ENCODE measurements at places on chromosomes 2 and 18.

GRCh38 chr18:65751155-65752085 is 608 bp downstream of the CDH7 start:
- no peak for DNase-seq

GRCh38 chr2:137930146-137930545 is 34.1 kb upstream of the HNMT start:
- DNase-seq = no peak

DNA sequence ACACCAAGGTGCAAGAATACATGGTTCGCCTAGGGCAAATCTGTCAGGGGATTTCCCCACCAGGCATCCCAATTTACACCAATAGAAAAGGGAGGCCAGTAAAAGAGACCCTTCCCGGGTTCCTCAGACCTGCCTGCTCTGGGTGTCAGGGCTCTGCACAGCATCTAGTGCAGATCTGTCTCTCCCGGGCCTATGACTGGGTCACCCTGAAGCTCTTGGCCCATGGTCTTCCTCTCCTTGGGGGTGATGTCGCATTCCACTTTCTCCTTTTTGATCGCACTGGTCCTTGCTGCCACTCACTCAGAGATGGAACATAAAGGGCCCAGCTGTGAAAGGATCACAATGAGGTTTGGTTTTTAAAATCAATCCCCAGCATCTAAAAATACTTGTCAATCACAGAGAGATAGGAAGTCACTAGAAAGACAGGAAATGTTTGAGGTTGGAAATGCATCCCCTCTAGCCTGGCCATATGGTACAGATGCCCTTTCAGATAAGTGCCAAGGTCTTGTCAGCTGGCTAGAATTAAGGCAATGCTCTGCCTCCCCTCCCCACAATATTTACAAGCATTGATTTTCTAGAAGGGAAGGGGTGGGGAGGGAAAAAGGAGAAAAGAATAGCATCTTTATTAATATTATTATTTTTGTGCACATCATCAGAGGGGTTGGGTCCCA is 34.9 kb upstream of the AFTPH start:
- DNase-seq = no peak

- no peak for DNase-seq
These were observed at the start of gene APCDD1 for GRCh38 chr18:10453806-10454680. Gene APCDD1, plus strand, starts transcription at chr18:10454635. Its CDS starts 347 bp downstream, at chr18:10454982.

GRCh38 chr2:212863185-212863588 is 288.2 kb downstream of the IKZF2 start:
- no peak for DNase-seq

DNA sequence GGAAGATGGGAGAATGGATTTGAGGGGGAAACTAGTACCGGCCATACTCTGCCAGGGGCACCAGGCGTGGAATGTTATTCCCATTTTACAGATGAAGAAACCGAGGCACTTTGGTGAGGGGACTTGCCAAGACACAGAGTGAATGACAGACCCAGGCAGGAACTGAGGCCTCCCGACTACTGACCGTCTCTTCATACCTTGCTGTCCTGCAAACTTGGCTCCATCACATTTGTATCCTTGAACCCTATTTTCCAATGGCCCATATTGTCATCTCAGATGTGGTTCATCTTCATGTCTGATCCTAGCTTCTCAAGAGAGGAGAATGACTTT is 6.2 kb upstream of the TFCP2L1 start:
- no peak for DNase-seq

- DNase-seq = no peak
These were observed 217.2 kb upstream of the KCNJ3 start for GRCh38 chr2:154481336-154481735.

- no peak for DNase-seq
These were observed 64.9 kb downstream of the AFF3 start for GRCh38 chr2:100077456-100077855.

DNA sequence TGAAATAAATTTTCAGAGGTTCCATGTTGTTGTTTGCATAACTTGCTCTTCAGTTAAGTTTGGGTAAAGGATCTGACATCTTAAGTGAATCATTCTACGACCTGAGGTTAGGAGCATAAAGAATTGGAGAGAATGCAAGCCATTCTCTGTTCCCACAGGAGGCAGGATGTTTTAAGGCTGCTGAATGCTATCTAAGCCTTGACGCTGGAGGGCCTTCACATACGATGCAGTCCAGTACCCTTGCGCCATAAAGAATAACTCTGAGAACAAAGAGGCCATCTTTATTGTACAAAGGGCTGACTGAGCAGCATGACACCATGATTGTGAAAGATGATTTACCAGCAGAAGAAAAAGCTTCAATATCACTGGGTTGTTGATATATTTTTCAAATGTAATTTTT is 198.4 kb downstream of the NYAP2 start:
- no peak for DNase-seq

- no peak for DNase-seq
These were observed 634 bp downstream of the SPATS2L start for GRCh38 chr2:200306931-200307723.

DNA sequence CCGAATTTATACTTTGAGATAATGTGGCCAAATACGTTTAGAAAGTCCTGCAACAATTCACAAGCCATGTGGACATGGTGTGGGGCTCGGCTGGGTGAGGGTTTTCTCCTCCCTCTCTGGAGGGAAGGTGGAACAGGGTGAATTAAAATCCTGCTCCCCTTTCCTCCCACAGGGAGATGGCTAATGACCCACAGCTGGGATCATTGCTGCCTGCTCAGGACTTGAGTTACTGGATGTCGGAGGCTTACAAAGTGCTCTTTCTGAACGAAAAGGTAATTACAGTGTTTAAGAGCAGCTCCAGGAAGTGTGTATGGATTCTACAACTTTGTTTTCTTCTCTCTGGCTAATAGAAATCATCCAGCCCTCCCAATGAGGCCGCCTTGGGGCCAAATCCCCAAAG is 97.9 kb upstream of the ALKAL2 start:
- DNase-seq = no peak

DNA sequence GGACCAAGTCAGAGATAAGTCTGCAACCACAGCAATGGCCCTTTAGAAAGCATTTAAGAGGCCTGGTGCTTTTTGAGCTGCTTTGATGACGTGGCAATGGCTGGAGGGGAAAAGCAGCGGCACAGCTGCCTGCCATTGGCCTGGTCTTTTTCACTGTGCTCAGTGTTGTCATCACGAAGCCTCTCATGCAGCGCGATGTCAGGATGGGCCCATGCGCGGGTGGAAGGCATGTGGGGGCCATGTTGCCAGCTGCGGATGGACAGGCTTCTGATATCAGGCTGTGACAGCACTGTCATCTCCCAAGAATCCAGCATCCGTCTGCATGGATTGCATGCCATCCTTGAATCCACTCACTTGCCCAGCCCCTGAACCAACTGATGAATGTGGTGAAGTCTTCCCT is 204.5 kb downstream of the ACKR3 start:
- no peak for DNase-seq

GRCh38 chr2:17495590-17495989 is 22.6 kb downstream of the RAD51AP2 start:
- DNase-seq = no peak

DNA sequence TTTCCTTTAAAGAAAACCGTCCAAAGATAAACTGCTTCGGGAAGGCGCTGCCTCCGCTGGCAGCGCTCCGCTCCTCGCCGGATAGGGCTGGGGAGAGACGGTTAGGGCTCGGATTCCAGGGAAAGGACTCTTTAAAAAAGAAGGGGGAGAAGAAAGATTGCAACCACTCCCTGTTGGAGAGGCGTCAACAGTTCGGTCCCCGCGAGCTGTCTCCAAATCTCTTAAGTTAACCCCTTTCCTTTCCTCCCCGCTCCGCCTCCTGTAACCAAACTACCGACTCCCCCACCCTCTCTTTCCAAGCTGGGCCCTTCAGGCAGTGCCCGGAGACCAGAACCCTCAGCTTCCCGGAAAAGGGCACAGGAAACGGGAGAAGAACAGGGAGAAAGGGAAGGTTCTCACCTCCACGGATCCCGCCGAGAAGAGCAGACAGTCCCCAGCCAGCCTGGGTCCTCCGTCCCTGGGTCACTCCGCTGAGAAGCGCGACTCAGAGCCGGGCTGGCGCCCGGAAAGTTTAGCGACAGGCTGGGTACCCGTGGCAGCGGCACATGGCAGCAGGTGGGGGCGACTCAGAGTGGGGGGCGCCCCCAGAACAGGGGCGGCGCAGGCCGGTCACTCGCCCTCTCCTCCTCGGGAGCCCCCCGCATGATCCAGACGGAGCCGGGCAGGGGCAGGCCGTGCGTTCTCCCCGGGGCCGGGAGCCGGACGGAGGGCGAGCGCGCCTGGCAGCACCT is 675 bp downstream of the FZD5 start:
- no peak for DNase-seq

- DNase-seq = no peak
These were observed 784.8 kb upstream of the ID2 start for GRCh38 chr2:7896940-7897487.

DNA sequence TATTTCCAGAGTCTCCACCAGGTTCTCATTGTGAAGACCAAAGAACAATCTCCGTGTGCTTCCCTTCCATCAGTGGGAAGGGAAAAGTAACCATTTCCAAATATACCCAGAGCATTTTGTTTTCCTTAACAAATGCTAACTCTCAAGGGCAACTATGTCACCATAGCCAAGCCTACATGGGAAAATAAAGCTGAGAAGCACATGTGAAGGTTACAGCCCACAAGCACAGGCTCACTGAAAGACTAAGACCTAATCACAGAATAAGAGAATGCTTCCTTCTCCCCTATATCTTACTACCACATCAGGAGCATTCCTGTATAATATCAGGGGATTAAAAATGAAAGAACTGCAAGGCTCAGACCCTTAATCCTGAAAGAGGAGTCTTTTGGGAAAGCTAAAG is 28.2 kb downstream of the SP9 start:
- DNase-seq = no peak

DNA sequence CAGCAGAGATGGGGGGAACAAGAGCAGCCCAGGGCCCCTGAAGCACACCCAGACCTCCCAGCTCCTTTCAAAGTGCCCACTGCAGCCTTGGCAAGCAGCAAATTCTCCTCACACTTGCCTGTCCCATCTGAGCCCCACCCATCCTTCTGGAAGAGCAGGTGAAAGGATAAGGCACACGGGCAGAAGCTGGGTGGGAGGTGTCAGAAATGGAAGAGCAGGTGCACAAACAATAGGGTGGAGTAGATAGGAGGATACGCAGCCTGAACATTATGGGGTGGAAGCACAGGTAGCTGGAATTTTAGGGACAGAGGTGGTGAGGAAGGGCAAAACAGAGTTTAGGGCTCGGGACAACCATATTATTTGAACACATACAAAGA is 69.2 kb downstream of the TNS1 start:
- DNase-seq = no peak

DNA sequence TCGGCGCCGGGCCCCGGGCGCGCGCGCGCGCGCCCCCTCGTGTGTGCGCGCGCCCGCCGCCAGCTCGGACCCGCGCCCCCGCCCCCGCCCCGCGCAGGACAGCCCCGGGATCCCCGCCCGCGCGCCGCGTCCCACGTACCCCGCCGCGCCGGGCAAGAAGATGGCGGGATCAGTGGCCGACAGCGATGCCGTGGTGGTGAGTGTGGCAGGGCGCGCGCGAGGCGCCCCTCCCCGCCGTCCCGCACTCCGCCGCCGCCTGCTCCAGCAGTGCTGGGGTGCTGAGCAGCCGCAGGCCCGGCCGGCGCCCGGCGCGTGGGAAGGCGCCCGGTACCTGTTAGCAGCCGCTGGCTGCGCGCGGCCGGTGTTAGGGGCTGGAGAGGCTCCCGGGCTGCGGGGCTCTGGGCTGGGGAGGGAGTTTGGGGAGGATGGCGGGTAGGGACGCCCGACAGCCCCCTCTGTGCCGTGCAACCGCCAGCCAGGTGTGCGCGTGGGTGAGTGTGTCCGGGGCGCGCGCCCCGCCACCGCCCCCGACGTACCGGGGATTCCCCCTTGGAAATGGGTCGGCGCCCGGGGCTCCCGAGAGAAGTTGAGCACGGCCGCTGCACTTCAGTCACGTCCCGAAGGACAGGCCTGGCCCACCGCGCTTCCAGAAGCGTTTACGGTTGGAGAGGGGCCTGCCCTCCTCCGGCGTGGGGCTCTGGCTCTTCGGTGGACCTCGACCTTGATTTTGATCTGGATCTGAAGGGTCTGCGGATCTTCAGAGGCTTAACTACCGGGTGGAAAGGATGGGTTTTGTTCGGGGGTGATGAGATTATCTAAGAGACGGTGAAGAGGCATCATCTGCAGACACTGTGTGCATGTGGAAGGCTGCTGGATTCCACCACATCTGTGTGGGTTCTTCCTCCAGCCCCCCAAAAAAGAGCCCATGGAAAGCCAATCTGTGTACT is 697 bp downstream of the LGALSL start:
- DNase-seq = no peak

GRCh38 chr18:1104181-1104881 is 199.7 kb downstream of the ADCYAP1 start:
- no peak for DNase-seq

GRCh38 chr18:71665131-71665530 is 879.0 kb downstream of the CBLN2 start:
- no peak for DNase-seq

GRCh38 chr18:11689669-11690565 is 853 bp downstream of the GNAL start:
- DNase-seq = no peak

- DNase-seq = no peak
These were observed 66.5 kb downstream of the GLS start for GRCh38 chr2:190947141-190947540.

GRCh38 chr2:26495705-26496297 is 17.9 kb upstream of the OTOF start:
- no peak for DNase-seq

GRCh38 chr18:58113337-58113736 is 69.3 kb downstream of the NEDD4L start:
- no peak for DNase-seq

GRCh38 chr18:7757175-7757574 is 190.1 kb downstream of the PTPRM start:
- no peak for DNase-seq

DNA sequence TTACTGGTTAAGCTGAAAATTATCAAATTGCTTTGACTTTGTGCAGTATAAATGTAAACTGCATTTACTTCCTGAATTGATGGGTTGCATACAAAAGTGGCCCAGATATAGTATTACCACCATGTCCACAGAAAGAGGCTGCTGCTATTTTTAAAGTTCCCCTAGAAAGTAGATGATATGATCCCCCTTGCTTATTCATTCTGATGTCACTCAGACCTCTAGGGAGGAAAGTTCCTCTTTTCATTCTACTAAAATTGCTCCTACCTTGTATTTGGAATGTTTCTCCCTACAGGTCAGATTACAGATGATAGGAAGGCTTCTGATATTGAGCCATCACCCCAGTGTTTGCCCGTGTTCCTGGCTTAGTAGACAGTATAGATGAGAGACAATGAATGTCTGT is 247.6 kb upstream of the TNP1 start:
- no peak for DNase-seq

DNA sequence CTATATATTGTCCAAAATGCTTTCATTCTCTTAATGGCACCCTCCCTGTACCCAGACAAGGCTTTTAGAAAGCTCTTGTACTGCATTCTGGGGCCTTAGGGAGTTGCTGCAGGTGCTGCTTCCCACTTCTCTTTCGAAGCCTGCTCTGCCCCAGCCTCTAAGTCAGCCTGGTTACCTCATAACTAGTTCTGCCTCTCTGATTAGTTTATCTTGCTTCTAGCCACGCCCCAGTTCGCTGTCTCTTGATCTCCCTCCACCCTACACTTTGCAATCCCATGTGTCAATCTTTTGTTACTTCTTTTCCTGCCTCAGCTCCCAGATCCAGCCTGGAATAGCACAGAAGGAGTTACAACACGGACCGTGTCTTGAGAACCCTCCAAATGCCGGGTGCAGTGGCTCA is 13.8 kb upstream of the NCOA1 start:
- DNase-seq = no peak

Measured in AG09309 (cell line).